Stimulated activated CD8-positive, alpha-beta memory T cell treated with anti-CD3 and anti-CD28 coated beads, Interleukin-7, amount 100 ng/mL, for 1 hour (primary cell): ENCODE measurements at places on chromosomes 13 and 19.

DNA sequence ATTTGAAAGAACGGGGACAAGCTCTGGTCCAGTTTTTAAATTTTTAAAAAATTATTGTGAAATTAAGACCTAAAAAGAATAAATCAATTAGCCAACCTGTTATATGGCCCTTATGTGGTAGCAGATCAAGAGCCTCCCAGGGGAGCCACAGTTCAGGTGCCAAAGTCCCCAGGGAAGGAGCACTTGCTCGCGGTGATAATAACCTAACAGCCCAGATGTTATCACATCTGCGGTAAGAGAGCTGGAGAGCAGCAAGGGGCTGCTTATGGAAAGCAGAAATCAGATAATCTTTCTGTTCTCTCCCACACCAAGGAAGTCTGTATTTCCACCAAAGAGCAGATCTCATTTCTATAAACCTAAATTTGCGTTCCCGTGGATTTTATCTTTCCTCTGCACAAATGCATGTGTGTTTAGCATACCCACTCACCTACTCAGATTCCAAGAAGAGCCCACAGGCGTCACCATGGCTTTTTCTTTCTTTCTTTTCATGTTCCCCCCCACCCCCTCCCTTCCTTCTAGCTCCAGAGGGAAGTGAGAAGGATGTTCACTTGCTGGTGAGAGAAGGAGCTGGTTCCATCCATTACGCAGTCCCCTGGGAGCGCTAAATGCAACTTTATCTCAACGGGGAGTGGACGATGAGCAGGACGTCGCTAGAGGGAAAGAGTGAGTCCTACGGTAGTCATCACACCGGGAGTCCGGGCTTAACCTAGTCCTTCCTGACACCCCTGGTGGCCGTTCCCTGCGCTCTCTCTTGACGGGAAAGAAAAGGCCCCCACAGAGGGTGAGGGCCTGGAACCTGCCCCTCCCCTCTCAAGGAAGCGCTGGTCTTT, 1.6 kb upstream of the POU4F1 start:
- DNase-seq: no peak

- DNase-seq: no peak
Measured at GRCh38 chr19:17739121-17739875, 12.0 kb upstream of the FCHO1 start.

- no peak for DNase-seq
Measured at GRCh38 chr13:77375560-77376108, 48.7 kb upstream of the MYCBP2 start.

- DNase-seq: no peak
Measured at GRCh38 chr19:33404506-33405253, 31.2 kb downstream of the CEBPG start.

- peak; percentile 8 for DNase-seq
Measured at GRCh38 chr19:35462476-35462953, 14.5 kb downstream of the FFAR2 start.
